NCI-H1694 treated with DMSO at 0.1 percent for 48 hours (cell line): ENCODE measurements at places on chromosomes 3 and 15.

DNA sequence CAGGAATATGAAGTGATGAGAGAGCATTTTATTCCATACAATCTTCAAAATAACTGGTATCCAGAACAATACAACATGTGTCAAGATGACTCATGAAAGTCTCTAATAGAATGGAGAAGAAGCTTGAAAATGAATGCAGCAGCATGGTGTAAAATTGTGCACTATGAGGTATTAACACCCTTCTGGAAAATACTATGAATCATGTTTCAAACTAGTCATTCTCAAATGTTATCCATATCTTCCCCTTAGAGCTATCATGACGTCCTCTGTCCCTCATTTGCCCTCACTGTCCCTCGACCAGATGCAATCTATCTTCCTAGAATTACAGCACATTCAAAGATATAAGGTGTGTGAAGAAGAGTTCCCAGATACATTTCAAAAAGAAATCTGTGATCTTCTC lies 198.2 kb downstream of the NECTIN3 start:
- DNase-seq = no peak

GRCh38 chr3:194103505-194103904 lies 32.4 kb upstream of the HES1 start:
- DNase-seq = no peak

- no peak for DNase-seq
Observed at GRCh38 chr3:194879126-194879877, 193.6 kb downstream of the FAM43A start.

DNA sequence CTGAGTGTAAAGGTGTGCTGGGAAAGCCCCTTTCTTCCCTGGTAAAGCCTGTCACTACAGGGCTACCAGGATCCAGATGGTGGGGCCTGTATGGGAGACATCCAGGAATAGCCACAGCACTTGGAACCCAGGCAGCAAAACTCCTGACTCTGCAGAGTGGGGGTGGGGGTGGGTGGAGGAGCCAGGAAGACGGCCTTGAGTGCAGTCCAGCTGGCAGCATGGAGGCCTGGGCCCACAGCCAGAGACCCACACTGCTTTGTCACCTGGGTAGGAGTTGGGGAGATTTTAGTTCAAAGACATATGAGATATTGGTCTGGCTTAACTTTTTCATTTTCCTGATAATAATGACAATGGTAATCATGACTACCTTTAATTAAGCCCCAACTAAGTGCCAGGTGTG lies 116.7 kb upstream of the MRPS22 start:
- DNase-seq = no peak

DNA sequence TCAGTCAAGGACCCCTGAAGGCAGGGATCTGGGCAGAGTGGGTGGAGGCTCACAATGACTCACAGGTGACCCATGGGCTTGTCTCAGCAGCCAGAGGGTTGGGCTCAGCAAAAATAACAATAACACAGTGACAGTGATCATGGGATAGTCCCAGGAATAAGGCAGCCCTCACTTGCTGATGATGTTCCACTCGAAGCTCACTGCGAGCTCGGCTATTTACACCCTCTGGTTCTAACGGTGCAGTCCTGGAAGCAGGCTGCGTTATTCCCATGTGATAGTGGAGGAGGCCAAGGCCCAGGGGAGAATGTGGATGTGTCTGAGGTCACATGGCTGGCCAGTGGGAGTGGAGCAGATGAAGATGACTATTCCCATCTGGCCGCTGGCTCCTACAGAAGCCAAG lies 16.2 kb downstream of the CCDC33 start:
- DNase-seq = no peak

DNA sequence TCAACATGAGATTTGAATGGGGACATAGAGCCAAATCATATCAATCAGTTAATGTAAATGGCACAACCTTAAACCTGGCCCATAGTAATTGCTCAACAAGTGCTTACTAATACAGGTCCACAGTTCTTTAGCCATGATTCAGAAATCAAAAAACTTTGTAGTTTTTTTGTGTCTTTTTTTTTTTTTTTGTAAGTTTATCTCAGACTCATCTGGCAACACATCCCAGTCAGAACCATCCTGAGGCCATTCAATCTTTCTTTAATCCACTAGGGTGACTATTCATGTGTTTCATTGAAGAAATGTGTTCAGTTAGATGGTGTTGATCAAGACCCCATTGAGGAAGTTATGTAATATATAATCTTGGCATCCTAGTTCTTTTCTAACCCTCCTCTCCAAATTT lies 65.4 kb downstream of the ABI3BP start:
- DNase-seq = no peak

- DNase-seq = no peak
Observed at GRCh38 chr3:4834403-4834866, 144.8 kb upstream of the BHLHE40 start.

GRCh38 chr15:89367485-89368451 lies 33.1 kb upstream of the POLG start:
- no peak for DNase-seq

DNA sequence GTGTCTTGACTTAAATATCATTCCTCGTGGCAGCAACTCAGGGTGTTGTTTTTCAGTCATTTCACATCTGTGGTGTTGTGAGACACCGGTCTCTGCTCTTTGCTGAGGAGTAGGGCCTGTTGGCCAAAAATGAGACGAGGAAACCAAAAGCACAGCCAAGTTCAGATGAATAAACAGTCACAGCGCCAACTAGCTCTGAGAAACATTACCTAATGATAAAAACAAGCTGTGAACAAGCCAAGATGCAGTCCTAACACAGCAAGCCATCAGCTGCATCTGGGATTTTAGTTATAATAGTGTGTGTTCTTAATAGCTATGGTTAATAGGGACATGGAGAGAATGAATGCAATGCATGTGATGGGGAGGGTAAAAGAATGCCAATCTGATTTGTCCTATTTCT lies 843.4 kb upstream of the DPPA4 start:
- DNase-seq = no peak
